ENCODE measurements at places on chromosomes 5 and 9.

DNA sequence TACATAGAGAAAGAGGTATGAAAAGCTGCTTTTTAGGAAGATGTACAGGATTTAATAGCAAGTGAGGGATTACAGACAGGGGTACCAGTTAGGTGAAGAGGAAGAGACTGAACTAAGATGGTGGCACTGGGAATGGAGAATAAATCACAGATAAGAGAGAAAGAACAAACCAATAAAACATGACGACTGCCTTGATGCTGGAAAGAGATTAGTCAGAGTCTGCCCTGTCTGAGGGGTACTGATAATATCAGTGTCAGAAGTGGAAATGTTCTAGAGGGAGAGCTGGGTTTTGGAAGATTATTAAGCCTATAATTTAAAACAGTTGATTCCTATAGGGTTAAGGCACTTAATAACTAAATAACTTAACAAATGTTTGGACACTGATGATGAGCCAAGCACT lies 77.7 kb downstream of the NR2F1 start:
- no peak for DNase-seq

GRCh38 chr5:75717082-75717922 lies at the start of gene POC5:
Gene POC5 (minus strand): TSS chr5:75717437. CDS start chr5:75712937, 4,500 bp downstream.
- peak; percentile 95 for DNase-seq

GRCh38 chr9:136851941-136852663 lies at the start of gene MAMDC4:
Gene MAMDC4 (plus strand): TSS chr9:136852346. CDS start chr9:136852417, 71 bp downstream.
- no peak for DNase-seq

DNA sequence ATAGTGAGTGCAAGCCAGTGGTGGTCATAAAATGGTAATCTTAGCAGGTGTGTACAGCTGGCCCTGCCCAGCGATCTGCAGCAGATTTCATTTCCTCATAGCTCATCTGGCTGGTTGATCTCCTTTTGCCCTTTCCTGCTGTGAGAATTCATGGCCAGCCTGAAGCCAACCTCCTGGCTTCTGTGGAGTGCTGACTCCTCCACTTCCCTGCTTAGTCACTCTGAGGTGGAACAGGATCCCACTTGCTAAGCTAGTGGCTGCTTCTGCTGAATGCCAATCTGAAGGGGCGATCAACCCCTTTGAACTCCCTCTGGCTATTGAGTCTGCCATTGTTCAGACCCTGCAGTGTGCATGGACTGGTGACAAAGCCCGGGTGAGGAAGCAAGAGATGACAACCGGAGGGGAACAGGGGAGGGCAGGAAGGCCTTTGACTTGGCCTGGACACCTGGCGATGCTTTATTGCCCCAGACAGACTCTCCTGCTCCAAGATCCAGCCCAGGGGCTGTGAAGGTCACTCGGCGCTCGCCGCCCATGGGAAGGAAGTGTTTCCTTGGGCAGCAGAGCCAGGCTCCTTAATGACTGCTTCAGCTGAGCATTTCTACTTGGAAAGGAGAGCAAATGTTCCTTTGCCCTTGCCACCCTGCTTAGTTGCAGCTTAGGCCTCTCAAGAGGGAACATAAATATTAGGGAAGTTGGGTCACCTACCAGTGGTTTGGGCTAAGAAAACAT lies 341.1 kb downstream of the ZSWIM6 start:
- no peak for DNase-seq

GRCh38 chr5:61840361-61840760 lies 465.6 kb upstream of the KIF2A start:
- no peak for DNase-seq

DNA sequence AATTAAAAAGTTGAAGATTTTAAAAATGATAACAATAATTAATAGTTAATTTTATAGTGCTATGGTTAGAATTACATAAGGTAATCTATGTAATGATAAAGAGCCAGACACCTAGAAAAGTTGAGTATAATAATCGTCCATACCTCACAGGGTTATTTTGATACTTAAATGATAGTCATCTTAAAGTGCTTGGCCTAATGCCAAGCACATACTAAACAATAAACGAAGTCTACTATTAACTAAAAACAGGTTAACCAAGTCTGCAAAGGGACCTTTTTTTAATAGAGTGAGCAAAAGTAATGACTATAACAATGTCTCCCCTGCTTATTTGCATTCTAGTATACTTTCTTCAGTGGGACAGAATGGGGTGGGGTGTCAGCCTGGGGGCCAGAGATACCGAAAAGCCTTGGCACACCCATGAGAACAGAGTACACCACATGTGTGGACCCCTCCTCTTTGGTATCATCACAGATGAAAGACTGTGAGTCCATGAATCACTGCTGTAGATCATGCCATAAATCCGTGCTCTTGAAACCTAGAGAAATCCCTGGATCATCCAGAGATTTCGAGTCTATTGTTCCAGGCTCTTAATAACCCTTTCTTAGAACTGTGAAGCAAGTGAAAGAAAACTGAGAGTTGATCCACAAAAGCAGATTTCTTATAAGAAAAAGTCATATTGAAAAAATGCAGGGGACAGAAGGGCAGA lies 249.5 kb downstream of the PRELID2 start:
- DNase-seq: no peak

DNA sequence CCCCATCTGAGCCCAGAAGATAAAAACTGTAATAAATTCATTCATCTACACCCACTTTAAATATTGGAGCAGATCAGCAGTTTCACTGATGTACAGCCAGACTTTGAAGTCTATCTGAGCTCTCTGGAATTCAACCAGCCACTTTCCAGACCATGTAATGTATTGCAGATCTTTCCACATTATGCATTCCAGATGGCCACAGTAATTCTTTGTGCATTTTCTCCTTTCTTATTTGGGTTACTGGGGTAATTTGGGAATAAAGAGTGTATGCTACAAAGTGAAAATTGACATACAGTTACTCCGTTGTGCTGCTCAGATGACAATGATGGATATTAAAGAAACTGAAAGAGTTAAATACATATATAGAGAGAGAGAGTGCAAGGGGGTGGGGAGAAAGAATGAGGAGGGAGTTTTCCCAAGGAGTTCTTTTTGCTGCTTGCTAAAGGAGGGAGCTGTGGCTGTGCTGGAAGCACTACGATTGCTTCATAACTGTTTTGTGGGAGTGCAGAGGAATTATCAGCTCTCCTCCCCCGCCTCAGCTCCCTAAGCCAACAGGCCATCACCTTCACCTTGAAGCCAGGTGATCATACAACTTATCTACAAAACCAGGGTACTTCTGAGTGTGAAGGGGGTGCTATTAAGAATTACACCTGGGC lies 152.8 kb downstream of the GAS1 start:
- DNase-seq: no peak

- DNase-seq: no peak
Measured at GRCh38 chr5:124655251-124655917, 91.1 kb downstream of the ZNF608 start.

GRCh38 chr5:69046375-69046957 lies 47.3 kb upstream of the SLC30A5 start:
- DNase-seq: no peak

DNA sequence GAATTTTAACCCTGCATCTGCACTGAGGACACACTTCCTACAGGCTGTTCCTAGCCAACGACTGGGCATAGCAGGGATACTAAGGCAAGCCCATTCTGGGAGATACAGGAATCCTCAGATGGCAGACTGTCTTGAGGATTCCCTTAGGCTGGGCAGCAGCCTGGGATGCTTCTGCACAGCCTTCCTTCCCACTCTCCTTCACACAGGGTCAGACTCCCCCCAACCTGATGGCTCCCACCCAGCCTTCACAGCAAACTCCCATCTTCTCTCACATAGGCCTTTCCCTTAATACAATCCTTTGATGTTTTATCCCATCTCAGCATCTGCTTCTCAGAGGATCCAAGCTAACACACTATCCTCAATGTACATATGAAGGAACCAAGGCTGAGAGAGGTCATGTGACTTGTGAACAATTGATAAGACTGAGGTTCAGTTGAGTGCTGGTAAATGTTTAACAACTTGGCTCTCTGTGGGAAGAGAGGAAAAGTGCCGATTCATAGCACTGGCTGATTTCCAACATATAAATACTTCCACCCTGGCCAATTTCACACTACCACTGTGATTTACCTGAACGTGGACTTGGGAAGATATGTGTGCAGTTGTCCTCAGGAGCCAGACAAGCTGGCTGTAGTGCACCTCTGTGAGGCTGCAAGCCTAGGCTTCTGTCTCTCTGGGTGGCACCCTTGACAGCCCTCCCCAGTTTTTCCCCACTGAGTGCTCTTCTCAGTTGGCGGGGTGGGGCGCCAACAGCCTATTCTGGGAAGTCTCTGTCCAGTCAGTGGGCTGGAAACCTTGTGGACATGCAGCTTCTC lies 120.2 kb upstream of the TRIM32 start:
- no peak for DNase-seq

GRCh38 chr9:91379426-91379825 lies 17.7 kb upstream of the AUH start:
- no peak for DNase-seq

GRCh38 chr5:166251786-166252185 lies 2039.7 kb upstream of the WWC1 start:
- DNase-seq: no peak

- DNase-seq: no peak
Measured at GRCh38 chr5:127585661-127586060, 63.2 kb upstream of the CTXN3 start.

GRCh38 chr5:175477440-175477839 lies 920 bp upstream of the SFXN1 start:
- DNase-seq: no peak

DNA sequence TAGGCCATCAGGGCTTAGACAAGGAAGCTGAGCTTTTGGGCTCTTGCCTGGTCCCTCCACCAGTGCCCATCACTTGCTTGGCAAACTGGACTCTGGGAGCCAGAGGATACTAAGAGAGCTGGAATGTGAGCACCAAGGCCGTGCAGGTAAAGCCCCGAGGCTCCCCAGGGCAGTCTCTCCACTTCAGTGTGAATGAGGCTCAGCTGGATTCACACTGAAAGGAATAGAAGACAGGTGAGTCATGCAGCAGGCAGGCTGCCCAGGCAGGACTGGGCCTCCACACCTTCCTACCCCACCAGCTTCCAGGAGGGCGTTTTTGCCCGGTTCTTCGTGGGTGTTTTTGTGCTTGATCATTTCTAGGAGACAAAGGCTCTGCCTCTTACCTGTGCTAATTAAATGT lies 7.3 kb upstream of the CTSV start:
- DNase-seq: no peak

DNA sequence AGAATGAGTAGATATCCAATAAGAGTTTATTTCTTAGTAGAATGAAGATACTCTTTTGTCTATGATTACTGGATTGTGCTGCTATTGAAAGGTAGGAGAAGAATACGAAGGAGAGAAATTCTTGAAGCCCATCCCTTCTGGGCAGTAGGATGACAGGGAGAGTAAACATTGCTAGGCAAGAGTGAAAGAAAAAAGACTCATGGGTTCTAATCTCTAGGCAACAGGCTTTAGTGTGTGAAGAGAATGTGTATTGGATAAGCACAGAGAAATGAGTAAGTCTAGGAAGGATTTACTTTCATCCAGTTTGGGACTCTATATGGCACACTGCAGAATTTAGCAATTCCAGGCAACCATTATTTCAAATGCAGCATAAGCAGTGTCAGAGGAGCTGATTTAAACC lies 216.0 kb downstream of the GABRG2 start:
- no peak for DNase-seq

DNA sequence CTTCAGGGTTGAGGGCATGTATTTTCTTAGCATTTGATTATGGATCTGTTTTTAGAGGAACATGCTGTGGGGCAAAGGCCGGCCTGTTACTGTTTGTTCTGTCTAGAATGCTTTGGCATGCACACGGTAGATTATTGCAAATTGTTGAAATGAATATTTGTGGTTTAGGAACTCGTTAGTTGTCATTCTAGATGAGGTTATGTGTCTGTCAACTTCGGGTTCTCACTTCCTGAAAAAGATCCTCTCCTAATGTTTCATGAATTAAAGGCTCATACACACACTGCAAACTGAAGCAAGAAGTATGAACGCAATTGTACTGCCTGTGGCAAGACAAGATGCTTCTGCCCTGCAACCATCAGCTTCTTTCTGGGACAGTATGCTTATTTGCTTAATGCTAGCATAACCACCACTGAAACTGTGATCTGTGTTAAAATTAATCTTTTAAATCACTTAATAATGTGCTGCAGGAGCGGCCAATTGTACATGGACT lies 99.6 kb downstream of the BASP1 start:
- DNase-seq: no peak

DNA sequence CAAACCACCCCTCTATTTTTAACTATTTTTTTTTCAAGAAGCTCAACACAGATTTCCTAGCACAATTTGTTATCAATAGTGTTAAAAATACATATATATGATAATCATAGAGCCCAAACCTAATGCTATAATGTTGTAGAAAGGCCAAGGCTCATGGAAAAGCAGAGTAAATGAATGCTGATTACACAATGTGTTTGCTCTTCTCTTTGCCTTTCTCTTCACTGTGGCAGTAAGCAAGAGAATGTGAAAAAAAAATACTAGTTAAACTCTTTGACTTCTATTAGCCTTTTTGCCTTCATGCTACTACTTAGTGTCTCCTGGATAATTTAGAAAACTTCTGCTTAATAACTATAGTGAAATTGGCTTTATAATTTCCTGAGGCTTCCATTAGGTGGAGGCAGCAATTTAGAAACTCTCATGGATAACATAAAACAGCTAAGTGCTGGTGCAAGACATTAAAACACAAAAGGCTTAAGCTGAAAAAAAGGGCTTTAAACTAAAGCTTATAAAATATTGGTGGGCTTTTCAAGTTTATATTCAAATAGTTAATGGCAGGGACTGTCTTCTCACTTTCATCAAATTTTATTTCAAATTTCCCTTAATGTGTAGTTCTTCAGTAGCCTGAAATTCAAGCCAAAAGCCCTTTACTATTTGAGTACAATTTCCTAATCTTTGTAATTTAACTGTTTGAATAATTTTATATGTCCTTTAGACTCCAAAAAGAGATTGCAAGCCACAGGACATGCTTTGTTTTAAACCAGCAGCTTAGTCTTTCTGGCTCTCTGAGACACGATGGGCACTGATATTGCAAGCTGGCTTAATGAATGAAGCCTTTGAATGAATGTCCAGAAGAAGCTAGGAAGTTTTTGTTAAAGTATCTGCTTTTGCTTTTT lies 2031.8 kb upstream of the CDH6 start:
- no peak for DNase-seq

- DNase-seq: no peak
Measured at GRCh38 chr5:143674469-143674786, 137.5 kb upstream of the HMHB1 start.

DNA sequence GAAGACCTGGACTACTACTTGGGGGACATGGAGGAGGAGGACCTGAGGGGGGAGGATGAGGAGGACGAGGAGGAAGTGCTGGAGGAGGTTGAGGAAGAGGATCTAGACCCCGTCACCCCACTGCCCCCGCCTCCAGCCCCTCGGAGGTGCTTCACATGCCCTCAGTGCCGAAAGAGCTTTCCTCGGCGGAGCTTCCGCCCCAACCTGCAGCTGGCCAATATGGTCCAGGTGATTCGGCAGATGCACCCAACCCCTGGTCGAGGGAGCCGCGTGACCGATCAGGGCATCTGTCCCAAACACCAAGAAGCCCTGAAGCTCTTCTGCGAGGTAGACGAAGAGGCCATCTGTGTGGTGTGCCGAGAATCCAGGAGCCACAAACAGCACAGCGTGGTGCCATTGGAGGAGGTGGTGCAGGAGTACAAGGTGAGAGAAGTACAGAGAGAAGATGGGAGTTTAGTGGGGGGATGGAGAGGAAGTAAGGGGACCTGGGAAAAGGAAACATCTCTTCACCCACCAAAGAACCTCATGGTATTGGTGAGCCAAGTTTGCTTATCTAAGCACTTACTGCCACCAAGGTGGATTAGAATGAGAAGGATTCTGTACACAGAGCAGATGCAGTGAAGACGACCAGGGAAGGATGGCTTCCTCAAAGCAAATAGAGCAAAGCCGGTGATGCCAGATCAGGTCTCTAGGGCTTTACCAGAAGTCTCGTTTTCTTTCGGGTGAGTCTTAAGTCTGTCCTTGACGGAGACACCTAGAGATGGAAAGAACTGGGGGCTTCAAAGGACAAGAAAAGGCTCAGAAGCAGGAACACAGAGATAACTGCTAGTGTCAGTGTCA lies 1.5 kb downstream of the TRIM41 start:
- no peak for DNase-seq

All from stimulated activated CD4-positive, alpha-beta T cell treated with anti-CD3 and anti-CD28 coated beads, TNF-alpha, amount 100 ng/mL, for 1 hour (primary cell).